RWPE2 (cell line): ENCODE measurements at places on chromosomes 2 and 18.

GRCh38 chr2:118430510-118431164, 342.4 kb downstream of the INSIG2 start:
- DNase-seq: no peak

GRCh38 chr2:220276741-220277444, 649.5 kb downstream of the SLC4A3 start:
- DNase-seq: no peak

- DNase-seq: no peak
Measured at GRCh38 chr2:224757934-224758548, 41.9 kb upstream of the CCDC195 start.

DNA sequence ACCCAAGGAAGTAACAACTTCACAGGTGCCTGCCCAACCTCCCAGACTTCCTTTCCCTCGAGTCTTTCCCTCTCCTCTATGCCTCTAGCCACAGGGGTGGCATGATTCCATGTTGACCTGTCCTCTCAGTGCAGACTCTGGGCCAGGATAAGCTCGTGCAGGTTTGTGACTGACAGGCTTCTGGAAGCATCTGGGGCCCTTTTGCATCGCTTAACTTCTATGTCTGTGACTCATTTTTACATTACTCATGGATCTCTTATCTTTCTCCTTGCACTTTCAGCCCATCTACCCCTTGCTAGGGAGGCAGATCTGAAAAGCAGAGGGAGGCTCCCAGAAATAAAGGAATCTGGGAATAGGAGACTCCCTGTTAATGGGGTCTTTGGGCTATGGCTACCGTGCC, 98.5 kb upstream of the RIOK3 start:
- no peak for DNase-seq

DNA sequence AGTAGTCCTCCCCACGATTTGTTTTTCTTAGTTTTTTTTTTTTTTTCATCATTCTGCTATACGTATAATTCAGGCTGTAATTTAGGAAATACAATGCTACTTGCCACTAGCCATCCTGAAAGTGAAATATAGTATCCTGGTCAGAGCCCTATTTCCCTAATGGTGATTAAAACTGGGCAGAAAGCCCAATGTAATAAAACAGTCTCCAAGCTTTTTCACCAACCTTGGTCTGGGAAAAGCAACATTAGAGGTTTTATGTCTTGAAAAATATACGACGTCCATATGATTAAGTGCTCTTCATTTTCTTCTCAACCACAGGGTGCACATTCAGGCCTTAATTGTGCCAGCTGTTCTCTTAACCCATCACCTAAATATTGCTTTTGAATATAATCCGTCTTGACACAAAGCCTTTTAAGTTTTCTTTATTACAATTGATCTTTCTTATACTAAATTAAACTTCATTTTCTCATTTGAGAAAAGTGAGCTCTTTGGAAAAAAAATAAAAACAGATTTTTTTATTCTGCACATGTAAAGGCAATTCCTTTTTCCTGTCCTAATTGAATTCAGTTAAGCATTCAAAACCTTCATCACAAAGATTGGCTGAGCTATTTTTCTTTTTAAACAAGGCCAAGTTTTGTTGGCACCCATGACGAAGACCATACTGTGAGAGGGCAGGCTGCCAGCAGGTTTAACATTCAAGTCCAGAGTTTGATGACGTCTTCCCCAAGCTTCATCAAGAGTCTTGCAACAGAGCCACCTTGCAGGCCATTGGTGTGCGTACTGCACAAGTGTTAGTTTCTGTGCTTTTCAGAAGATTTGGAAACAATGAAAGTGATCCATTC, 52.7 kb downstream of the MAP2 start:
- DNase-seq: no peak

DNA sequence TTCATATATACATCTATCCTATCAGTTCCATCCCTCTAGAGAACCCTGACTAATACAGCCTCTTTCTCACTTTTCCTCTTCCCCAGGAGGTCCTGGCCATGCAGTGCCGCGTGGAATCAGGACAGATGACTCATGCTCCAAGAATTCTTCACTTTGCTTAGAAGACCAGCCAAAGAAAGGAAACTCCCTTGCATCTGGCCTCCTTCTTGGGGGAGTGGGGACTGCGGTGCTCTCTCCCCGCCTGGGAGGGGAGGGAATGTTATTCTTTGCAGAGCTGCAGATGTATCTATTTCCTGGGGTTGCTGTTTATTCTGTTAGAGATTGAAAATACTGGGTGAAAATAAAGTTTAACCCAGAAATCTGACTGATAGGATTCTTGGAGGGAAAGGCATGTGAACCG, 111.5 kb upstream of the SH3BP4 start:
- no peak for DNase-seq

- no peak for DNase-seq
Measured at GRCh38 chr2:238415036-238415764, 11.5 kb upstream of the ASB1 start.

DNA sequence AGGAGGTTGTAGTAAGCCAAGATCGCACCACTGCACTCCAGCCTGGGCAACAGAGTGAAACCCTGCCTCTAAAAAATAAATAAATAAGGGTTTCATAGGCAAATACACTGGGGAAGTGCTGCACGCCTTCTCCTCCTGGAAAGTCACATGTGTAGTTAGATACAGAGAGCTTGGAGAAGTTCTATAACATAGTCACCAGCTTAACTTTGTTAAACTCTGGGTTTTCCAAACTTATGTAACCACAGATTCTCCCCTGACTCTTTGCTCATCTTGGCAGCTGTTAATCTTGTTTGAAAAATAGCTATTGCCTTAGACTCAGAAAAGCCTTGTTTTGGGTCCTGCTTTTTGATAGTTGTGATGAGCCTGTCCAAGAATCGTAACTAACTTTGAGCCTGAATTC, 25.2 kb downstream of the KIAA2012 start:
- no peak for DNase-seq
